Neural progenitor cell (in vitro differentiated cells): ENCODE measurements at places on chromosomes 7 and 10.

DNA sequence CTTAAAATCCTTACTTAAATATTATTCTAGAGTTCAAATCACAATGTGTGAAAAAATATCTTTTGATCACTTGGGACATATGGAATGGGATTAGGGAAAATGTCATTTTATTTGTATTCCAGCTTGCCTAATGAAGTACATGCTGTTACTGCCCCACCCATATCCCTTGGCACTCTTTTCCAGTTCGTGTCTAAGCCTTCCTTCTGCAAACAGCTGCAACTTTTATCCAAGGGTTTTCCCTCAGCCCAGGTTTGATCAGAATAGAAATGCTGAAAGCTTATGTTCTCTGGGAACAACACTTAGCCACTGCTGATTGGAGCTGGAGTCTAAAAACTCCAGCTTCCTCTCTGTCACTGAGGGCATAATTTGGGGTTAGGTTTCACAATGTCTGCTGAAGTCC lies 214.1 kb upstream of the FAM3C start:
- no peak for DNase-seq

GRCh38 chr10:89242840-89243568 lies 8.6 kb downstream of the LIPA start:
- no peak for DNase-seq

GRCh38 chr7:91683823-91684222 lies 196.7 kb downstream of the MTERF1 start:
- DNase-seq = no peak

- DNase-seq = no peak
These were observed 21.3 kb upstream of the FXYD4 start for GRCh38 chr10:43350156-43350555.

- DNase-seq = peak; percentile 25
These were observed 135.1 kb downstream of the NPY start for GRCh38 chr7:24419077-24419476.

- DNase-seq = no peak
These were observed 25.1 kb upstream of the ZNF273 start for GRCh38 chr7:64877714-64878610.

- DNase-seq = peak; percentile 83
These were observed 43.1 kb upstream of the LBX1 start for GRCh38 chr10:101272229-101272868.
